ENCODE measurements at places on chromosomes 6 and 20.

DNA sequence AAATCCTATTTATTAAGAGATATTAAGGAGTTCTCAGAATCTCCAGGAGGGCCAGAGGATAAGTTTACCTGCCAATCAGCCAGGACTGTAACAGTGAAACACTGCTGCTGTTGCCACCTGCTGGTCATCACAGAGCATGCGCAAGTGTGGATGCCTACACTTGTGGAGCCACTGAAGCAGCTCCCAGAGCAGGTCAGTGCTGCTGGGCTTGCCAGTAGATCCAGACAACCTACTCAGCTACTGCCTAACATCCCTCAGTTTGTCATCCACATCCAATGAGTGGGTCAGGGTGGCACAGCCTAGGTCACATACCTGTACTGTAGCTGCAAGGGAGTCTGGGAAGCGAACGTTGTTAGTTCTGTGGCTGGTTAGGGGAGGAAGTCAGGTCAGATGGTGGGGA, 18.3 kb upstream of the NHSL1 start:
- DNase-seq: peak; percentile 46

DNA sequence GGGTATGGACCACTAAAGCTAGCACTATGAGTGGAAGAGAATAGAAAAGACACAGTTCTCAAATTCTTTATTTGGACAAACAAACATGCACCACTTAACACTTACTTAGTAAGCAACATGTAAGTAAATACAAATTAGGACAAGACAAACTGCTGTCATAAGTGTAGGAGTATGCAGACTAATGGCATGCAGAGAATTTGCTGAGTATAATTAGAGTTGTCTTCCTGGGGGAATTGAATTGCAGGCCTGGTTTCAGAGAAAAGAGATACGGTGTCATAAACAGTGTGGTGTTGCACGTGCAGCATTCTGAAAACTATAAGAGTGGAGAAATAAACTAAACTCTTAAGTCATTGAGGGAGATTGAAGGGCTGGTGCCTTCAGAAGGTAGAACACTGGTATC, 125.2 kb upstream of the EYA4 start:
- no peak for DNase-seq

GRCh38 chr6:100780648-100781047, 100.5 kb downstream of the ASCC3 start:
- no peak for DNase-seq

DNA sequence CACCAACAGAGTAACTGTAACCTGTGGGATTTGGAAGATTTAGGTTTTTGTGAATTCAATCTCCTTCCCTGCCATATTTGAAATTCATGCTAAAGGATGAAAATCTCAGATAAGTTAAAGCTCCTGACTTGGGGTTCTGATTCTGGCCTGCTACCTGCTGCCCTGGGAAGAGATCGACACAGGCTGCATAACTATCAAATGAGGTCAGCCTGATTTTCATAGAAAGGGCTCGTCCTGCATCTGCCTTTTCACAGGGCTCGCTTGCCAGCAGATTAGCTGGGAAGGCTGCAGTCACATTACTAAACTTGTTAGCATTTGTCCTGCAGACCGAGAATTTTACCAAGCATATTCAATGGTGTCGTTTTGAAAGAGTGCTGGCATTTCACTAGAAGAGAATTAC, 14.6 kb downstream of the GCLC start:
- peak; percentile 31 for DNase-seq

GRCh38 chr6:133441491-133441890, 200.3 kb downstream of the EYA4 start:
- no peak for DNase-seq

DNA sequence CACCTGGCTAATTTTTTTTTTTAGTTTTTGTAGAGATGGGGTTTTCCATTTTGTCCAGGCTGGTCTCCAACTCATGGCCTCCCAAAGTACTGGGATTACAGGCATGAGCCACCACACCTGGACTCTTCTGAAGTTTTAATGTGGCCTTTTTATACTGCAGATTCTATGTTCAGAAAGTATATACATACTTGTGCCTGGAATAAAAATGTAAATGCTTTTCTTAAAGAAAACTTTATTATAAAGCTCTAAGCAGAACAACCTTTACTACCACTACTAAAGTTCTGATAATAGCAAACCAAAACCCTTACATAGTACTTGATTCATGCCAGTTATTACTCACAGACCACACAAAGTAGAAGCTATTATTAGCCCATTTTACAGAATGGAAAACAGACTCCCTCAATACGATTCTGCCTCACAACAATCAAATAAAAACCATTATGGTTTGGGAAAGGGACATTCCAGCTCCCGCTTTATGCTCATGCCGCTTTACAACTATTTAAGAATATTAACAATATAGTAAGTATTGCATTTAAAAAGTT, 5.3 kb downstream of the PHIP start:
- no peak for DNase-seq

DNA sequence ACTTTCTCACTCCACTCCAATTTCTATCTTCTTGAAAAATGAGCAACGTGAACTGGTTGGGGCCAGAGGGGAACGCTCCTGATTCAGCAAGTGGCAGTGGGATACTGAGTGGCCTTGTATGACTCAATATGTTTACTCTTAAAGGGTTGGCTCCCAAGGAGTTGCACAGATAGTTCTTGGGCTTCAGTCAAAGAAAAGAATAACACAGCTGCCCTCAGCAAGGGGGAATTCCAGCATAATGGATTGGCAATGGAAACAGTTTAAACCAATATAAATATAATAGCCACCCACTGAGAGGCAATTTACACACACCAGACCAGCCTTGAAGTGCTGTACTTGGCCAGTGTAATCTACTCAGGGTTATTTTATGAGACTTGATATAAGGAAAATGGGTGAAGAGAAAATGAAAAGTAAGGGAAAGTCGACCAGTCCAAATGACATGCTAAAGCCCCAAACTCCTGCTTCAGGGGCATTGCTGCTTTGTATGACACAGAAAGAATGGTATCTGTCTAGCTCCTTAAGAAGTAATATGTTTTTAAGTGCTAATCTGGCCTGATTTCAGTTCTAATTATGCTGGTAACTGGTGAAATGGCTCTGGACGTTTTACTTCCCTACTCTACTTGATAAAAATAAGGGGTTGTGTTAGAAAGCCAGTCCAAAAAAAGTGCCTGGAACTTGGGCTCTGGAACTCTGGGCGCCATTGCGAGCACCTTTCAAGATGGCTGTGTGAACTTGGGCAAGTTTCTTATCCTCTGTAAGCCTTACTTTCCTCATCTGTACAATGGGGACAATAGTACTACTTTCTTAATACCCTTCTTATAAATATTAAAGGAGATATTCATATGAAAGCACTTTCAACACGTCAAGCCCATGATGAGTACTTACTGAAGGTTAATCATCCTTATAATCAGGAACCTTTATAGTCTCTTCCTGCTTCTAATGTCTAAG, 712.9 kb upstream of the MAP3K7 start:
- DNase-seq: no peak

DNA sequence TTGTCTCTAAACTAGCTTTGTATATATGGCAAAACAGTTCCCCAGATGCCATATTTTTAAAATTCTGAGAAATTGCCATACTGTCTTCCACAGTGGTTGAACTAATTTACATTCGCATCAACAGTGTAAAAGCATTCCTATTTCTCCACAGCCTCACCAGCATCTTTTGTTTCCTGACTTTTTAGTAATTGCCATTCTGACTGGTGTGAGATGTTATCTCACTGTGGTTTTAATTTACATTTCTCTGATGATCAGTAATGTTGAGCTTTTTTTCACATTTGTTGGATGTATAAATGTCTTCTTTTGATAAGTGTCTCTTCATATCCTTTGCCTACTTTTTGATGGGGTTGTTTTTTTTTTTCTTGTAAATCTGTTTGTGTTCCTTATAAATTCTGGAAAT, 1222.7 kb upstream of the CITED2 start:
- no peak for DNase-seq

- DNase-seq: peak; percentile 89
Observed at GRCh38 chr6:109523478-109523877, 40.5 kb upstream of the ZBTB24 start.

DNA sequence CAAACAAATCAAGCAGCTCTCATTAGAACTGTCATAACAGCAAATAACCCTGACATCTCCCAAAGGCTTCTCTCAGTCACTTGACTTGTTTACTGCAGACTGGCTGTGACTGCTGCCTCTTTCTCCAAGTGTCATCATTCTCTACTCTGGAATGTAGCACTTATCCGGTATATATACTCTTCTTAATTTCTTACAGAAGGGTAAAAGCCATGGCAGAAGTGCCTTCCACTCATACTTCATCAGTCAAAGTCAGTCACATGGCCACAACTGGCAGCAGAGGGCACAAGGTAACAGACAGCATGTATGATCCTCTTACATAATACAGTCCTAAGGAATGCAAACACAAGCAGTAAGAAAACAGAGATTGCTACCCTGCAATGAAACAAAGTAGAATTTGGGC, 9.3 kb downstream of the NAPB start:
- DNase-seq: peak; percentile 82

- no peak for DNase-seq
Observed at GRCh38 chr6:12923644-12924235, 207.2 kb downstream of the PHACTR1 start.

DNA sequence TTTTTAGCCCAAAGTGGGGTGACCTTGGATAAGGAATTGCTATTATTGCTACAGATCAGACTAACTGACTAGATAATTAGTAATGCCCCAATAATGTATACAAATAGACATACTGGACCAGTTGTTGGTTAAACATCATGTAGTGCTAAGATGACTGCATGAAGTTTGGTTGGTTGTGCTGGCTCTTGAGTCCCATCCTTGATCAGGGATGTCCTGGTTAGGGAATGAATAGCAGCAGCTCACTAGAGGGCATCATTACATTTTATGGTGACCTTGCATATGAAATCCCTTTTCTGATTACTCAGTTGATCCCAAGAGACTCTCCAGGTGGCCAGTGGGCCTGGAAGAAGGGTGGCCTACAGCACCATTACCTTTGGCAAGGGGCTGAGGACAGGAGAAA, 10.9 kb downstream of the TPBG start:
- no peak for DNase-seq

All from AG10803 (cell line).